ENCODE measurements at places on chromosomes 12 and 14. TPM values are rescaled to one million over a fixed set of nuclear protein-coding genes. Genes with fewer than 3 reads are reported as not detected.

PIWIL1 gene
- not detected for total RNA-seq

ADAM21 gene
- total RNA-seq: 0.24 TPM

LRTM2 gene
- not detected for total RNA-seq

LPAR5 gene
- 0.46 TPM for total RNA-seq

C12orf50 gene
- not detected for total RNA-seq

YARS2 gene
- total RNA-seq: 17.7 TPM

DNA sequence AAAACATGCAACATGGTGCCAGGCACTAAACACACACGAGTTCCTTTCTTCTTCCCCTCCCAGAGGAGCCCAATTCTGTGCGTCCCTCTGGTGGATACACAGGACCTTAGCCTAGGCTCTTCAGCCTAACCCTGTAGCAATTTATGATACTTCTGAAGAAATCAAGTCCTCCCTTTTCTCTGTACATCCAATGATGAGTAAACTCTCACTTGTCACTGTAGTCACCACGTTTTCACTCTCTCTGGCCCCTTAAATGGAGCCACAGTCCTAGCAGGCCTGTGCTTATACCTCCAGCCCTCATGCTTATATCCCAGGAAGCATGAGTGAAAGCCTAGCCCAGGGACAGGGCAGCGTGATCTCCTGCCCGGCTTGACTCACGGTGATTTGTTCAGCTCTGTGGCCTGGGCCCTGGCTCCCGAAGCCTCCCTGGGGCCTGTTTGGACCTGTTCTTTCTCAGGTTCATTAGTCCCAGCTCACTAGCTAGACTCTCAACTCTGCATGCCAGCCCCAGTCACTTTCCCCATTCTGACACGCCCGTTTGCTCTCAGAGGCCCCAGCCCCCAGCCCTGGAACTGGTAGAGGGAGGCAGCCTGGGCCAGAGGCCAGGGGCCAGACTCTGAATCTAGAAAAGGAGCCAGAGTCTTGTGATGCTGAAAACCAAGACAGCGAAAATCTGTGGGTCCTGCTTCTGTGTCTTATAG lies 24.1 kb upstream of the PLEKHG3 start:
- H3K4me3 ChIP-seq: no peak overlapping the region
- H3K27me3 ChIP-seq: no peaks in the 10 kb centered on the region
- peaks cover 10% of the 10 kb centered on the region for H3K4me1 ChIP-seq
- H3K36me3 ChIP-seq: no peaks in the 10 kb centered on the region

GRCh38 chr12:91140026-91140931 lies 29.0 kb upstream of the LUM start:
- no peaks in the 10 kb centered on the region for H3K36me3 ChIP-seq
- H3K4me3 ChIP-seq: no peak overlapping the region
- no peak overlapping the region for H3K27ac ChIP-seq
- H3K4me1 ChIP-seq: no peaks in the 10 kb centered on the region

DNA sequence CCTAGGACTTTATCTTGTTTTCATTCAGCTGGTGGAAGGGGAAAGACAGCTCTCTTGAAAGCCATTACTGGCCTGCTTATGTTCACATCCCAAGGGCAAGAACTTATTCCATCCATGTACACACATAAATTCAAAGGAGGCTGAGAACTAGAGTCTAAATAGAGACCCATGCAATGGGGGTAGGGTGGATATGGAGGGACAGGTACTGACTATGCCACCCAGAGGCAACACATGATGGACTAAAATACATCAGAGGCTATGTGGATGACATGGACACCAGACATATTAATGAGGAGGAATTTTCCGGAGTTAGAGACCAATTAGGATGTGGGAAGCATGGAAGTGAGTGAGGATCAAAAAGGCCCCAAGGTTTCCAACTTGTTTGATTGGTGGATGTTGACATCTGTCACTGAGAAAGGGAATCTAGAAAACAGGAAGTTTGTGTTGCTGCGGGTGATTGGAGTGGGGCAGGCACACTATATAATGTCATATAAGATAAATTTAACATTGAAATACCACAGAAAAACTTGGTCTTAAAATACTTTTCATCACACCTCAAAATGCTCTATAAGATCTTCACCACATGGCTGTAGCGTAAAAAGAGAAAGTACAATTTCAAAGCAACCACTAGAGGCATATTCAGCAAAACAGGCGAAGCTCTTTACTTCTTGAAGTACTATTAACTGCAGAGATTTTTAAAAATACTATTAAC lies 130.4 kb downstream of the GRIP1 start:
- no peaks in the 10 kb centered on the region for H3K27me3 ChIP-seq
- no peaks in the 10 kb centered on the region for H3K4me1 ChIP-seq
- DNase-seq: no peak
- H3K27ac ChIP-seq: no peak overlapping the region
- no peaks in the 10 kb centered on the region for H3K36me3 ChIP-seq

- H3K4me1 ChIP-seq: peaks cover 4% of the 10 kb centered on the region
- no peak for DNase-seq
- no peak overlapping the region for H3K27ac ChIP-seq
- no peak overlapping the region for H3K4me3 ChIP-seq
- H3K27me3 ChIP-seq: no peaks in the 10 kb centered on the region
Observed at GRCh38 chr14:65224799-65225198, 122.5 kb upstream of the MAX start.

DNA sequence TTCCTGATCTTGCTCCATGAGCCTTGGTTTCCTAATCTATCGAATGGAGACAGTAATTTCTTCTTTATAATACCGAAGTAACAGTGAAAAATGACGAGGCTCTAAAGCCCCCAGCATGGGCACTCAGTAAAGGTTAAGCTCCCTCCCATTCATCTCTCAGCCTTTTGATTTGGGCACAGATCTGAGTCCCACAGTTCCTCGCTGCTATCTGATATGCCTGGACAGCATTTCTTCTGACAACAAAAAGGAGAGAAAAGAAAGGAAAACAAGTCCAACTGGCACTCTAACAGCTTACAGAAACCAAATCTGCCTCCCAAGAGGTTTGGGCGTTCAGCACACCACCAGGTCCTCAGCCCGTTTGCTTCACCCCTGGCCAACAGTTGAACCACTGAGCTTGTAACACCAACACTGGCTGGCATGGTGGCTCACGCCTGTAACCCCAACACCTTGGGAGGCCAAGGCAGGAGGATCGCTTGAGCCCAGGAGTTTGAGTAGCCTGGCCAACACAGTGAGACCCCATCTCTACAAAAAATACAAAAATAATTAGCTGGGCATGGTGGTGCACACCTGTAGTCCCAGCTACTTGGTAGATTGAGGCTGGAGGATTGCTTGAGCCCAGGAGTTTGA lies 19.5 kb downstream of the CCDC88C start:
- no peak overlapping the region for H3K27ac ChIP-seq
- no peaks in the 10 kb centered on the region for H3K4me1 ChIP-seq
- no peaks in the 10 kb centered on the region for H3K36me3 ChIP-seq
- no peak overlapping the region for H3K4me3 ChIP-seq

DNA sequence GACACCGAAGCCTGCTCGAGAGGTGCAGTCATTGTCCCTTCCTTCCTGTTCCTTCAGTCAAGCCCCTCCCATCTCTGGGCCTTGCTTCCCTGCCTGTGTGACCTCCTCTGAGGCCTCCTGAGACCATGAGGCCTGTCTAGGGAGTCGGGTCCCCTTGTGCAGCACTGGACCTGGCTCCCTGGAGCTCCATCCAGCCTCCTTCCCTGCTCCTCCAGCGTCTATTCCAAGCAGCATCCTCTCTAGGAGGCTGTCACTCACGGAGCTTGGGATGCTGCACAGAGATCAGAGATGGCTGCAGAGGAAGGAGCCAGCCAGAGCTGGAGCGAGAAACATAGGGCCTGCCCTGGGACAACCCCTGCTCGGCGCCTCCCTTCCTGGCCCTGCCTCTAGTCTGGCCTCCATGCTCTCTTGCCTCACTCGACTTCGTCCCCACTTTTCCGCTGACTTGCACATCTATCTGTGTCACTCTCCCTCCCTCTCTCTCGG lies 142.7 kb downstream of the BCL11B start:
- H3K4me1 ChIP-seq: no peaks in the 10 kb centered on the region

- H3K4me3 ChIP-seq: no peak overlapping the region
- no peak overlapping the region for H3K27ac ChIP-seq
- H3K36me3 ChIP-seq: no peaks in the 10 kb centered on the region
- H3K4me1 ChIP-seq: no peaks in the 10 kb centered on the region
Observed at GRCh38 chr12:7293670-7294069, 10.2 kb upstream of the ACSM4 start.

DNA sequence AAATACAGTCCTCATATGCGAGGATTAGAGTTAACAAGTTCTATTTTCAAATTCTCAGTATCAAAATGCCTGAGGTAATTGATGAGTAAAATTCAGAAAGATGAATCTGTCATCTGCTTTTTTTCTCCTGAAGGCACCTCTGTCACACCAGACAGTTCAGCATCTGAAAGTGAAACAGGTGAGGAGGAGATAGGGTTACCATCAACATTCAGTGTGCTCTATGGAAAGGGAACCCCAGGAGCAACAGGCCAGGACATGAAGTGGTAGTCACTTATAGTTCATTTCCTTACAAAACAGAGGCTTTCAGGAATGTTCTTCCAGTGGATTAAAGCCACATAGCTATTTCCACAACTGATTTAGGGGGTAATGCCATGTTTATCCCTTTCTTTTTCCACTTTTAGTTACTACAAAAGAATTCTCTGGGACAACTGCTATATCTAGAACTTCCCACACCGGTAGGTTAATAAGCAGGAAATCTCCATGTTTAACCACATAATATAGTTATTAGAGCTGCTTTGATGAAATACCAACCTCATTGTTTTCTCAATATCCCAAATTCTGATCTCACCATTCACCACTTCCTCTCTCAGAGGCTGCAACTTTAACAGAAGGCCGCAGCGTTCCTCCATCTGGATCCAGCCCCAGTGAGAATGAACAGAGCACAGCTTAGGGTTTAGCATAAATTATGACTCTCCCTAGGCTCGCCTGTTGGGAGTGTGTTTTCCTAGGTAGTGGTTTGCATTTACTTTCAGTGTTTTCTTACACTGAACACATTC lies 177.0 kb upstream of the CNTN1 start:
- H3K36me3 ChIP-seq: no peaks in the 10 kb centered on the region
- no peaks in the 10 kb centered on the region for H3K27me3 ChIP-seq
- H3K4me3 ChIP-seq: no peak overlapping the region
- no peak overlapping the region for H3K27ac ChIP-seq
- H3K4me1 ChIP-seq: no peaks in the 10 kb centered on the region

DNA sequence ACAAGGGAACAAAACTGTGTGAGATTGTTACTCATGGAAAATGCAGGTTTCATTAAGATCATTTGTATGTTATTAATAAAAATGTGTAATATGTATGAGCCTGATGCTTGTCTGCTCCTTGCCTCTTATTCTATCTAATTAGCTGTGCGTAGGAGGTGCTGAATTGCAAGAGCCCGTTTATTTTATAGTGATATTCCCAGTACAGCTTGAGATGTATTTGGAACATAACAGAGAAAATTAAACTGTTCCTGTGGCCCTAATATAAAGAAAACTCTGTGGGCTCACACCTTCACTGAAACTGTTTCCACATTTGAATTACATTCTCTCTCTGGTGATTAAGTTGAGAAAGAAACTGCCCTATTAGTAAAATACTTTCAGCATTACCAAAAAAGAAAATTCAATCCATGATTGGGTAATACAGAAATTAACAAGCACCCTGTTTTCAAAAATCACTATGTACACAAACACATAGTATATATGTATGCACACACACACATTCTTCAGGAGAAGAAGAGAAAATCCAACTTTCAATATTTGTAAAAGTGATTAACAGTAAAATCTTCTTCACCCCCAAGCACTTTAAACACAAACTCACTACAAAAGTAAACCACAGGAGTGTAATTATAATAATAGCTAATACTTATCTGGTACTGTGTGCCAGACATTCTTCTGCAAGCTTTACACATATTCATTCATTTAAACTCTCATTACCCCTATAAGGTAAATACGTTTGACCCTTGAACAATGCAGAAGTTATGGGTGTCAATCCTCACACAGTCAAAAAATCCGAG lies 233.2 kb downstream of the PHLDA1 start:
- H3K27me3 ChIP-seq: no peaks in the 10 kb centered on the region
- no peak for DNase-seq
- no peak overlapping the region for H3K27ac ChIP-seq
- H3K36me3 ChIP-seq: no peaks in the 10 kb centered on the region

GRCh38 chr12:113448873-113449272 lies 22.8 kb downstream of the LHX5 start:
- H3K4me1 ChIP-seq: no peaks in the 10 kb centered on the region
- peaks cover 16% of the 10 kb centered on the region for H3K27me3 ChIP-seq
- H3K4me3 ChIP-seq: no peak overlapping the region
- DNase-seq: no peak
- H3K36me3 ChIP-seq: no peaks in the 10 kb centered on the region

- H3K27me3 ChIP-seq: no peaks in the 10 kb centered on the region
- H3K4me3 ChIP-seq: peak within 1 kb of the TSS; percentile 62
Observed at GRCh38 chr14:67532998-67533753, at the start of gene PLEKHH1. Gene PLEKHH1, plus strand, starts transcription at chr14:67533290. Its CDS starts 8,578 bp downstream, at chr14:67541868.

DNA sequence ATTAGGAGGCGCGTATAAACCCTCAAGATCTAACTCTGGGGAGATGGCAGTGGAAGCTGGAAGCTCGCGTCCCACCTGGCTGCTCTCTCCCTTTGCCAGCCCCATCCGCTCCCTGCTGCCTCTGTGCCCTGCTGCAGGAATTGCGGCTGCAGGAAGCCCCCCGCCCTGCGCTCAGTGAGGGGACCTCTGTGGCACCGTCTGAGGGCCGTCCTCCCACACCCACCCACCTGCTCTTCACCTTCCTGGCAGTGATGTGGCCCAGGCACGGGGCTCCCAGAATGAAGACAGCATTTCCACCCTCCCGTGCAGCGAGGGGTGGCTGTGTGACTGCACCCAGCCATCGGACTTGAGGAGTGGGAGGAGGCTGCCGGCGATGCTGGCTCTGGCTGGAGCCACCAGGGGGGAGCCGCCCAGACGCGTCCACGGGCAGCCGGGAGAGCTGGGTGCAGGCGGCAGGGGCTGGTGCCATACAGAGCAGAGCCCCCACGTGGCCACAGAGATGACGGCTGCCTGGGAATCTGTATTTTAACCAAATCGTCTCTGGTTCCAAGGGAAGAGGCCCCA lies 28.3 kb upstream of the GALNT9 start:
- H3K4me3 ChIP-seq: no peak overlapping the region
- DNase-seq: no peak
- H3K27me3 ChIP-seq: peaks cover 30% of the 10 kb centered on the region

GRCh38 chr14:103576371-103577024 lies 13.7 kb downstream of the COA8 start:
- H3K4me1 ChIP-seq: peaks cover 18% of the 10 kb centered on the region
- DNase-seq: peak; percentile 46
- no peak overlapping the region for H3K4me3 ChIP-seq
- H3K36me3 ChIP-seq: no peaks in the 10 kb centered on the region
